ENCODE measurements at places on chromosomes 1 and 21.

- no peak for DNase-seq
Measured at GRCh38 chr1:160169553-160170399, 18.4 kb downstream of the ATP1A4 start.

GRCh38 chr1:53315046-53315445 lies 12.8 kb downstream of the LRP8 start:
- no peak for DNase-seq

GRCh38 chr1:26432793-26433192 lies 672 bp downstream of the DHDDS start:
- DNase-seq: no peak

DNA sequence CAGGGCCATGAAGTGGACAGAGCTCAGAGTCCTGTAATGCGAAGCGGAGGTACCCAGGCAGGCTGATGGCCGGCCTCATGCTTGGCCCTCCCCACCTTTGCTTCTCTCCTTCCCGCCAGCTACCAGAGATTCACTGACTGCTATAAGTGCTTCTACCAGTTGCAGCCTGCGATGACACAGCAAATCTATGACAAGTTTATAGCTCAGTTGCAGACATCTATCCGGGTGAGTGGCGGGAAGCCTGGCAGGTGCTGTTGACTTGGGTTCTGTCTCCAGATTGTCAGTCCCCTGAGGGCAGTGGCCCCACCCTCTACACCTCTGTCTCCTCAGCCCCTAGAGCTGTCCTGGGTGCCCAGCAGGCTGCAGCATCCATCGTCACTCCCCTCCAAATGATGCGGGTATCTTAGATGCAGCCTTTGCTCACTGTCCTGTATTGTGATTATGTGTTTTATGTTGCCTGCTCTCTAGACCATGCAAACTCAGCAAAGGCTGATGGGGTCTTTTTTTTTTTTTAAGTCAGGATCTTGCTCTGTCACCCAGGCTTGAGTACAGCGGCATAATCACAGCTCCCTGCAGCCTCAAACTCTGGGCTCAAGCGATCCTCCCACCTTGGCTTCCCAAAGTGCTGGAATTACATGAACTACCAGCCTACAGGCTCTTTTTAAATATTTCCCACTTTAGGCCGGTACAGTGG lies 9.6 kb upstream of the BGLAP start:
- no peak for DNase-seq

GRCh38 chr1:44719318-44719717 lies 11.7 kb downstream of the RNU5D-1 start:
- DNase-seq: no peak

GRCh38 chr1:118339400-118340124 lies 154.5 kb upstream of the SPAG17 start:
- no peak for DNase-seq

DNA sequence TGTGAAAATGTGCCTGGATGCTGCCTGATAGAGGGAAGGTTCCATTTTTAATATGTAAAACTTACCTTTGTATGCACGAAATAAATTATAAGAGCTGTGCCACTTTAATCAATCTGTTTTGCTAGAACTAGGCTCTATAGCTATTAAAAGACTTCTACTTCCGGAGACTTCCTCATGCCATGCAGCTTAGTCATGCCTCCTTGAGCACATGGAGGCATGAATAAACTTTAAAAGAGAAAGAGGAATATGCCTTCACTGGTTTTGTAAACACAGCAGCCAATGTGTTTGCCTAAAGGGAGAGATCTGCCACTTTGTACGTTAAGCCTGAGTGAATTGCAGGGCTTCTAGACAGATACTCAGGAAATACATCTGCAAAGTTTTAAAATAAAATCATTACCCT lies 604.6 kb downstream of the LRRIQ3 start:
- no peak for DNase-seq

DNA sequence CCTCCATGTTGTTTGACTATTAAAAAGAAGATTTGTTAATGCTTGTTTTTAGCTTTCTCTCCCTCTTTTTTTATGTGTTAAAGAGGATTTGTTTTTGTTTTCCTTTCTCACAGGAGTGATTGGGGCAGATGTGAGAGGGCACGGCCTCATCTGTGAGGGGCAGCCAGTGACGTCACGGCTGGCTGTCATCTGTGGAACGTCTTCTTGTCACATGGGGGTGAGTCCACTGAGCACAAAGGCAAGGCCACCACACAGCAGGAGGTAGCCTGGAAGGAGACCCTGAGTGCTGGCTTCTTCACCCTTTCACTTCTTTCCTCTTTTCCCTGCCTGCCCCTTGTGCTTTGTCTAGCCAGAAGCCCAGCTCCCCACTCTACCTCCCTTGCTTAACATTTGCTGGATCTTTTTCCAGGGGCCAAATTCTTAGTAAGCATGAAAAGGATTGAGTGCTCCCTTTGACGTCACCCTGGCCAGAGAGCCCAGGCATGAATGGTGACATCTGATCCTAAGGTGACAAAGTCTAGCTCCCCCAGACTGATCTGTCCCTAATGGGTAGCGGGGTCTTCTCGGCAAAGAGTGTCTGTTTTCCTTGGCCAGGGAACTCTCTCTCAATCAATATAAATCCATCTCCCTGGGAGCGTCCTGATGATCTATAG lies 257.2 kb downstream of the FGGY start:
- no peak for DNase-seq

DNA sequence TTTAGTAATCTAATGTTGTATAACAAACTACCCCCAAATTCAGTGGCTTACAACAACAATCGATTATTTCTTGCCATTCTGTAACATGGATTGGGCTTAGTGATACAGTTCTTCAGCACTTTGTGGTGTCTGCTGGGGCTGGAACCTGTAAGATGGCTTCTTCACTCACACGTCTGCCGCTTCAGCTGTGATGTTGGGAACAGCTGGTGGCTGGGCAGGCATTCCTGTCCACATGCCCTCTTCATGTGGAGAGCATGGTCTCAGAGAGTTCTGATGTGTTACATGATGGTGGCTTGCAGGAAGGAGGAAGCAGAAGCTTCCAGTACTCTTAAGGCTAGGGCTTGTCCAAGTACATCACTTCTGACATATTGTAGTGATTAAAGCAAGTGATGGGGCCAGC lies 276.9 kb downstream of the PTBP2 start:
- no peak for DNase-seq

DNA sequence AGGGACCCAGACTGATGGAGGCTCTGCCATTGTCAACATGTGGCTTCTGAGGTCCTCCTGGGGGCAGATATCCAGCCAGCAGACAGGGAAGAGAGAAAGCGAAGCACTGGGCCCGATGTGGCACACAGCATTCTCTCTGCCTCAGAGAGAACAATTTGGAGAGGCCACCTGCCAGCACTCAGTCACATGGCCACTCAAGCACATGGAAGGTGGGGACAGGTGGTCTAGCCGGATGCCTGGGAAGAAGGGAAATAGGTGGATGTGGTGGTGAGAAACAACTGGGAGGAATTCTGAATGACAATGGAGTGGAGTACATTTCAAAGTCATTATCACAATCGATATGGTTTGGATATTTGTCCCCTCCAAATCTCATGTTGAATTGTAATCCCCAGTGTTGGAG lies 109.0 kb downstream of the UBE2U start:
- no peak for DNase-seq

DNA sequence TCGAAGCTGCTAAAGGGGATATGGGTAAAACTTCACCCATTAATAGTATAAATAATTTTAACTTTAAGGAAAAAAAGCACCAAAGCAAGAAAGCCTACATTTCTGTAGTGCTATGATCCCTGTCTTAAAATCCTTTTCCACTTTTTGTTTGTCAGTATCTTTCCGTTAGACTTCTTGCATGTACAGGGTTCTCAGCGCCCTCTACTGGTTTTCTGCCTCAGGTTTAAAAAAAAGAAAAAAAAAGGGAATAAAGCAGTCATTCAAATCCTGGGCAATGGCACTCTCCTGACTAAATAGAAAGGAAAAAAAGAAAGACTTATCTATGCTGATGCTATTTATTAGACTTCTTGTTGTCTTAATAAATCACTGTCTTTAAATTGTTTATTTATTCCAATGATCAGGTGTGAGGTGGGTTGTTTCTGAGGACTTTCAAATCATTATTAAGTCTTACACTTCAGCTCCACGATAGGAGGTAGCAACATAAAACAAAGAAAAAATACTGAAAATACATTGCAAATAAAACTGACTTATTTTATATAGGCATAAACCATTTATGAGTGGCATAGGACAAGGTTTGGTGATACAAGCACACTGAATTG lies 475.4 kb upstream of the NR5A2 start:
- no peak for DNase-seq

GRCh38 chr1:191851799-191852595 lies 306.3 kb upstream of the RGS18 start:
- no peak for DNase-seq

GRCh38 chr1:20184997-20185833 lies 681 bp upstream of the UBXN10 start:
- no peak for DNase-seq

DNA sequence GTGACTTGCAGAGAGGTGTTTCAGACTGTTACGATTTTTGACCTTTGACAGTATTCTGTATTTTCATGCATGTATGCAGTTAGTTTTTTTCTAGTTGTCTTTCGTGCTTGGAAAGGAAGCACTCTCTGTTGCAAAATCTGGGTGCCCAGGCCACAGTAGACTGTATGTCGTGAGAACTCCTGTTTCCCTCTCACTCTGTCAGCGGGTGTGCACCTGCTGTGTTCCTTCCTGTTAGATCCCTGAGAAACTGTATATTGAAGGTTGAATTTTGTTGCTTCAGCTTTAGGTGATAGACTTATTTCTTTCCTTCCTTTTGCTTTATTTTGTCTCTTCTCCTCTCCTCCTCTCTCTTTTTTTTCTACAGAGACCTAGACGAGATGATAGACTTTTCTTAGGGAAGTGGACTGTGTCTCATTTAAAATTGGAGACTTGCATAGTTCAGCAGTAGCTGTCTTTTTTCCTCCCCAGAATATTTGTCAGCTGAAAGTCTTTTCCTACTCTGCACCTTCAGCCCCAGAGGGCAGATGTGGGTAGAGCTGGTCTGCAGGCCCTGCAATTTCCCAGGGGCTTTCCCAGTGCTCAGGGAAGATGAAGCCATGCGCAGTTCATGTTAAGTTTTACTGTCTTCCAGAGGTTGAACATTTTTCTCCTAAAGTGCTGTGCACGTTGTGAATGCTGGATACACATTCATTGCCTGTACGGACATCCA lies 1.4 kb downstream of the TRAPPC10 start:
- no peak for DNase-seq

- DNase-seq: no peak
Measured at GRCh38 chr1:20480243-20480944, 5.6 kb downstream of the CAMK2N1 start.

DNA sequence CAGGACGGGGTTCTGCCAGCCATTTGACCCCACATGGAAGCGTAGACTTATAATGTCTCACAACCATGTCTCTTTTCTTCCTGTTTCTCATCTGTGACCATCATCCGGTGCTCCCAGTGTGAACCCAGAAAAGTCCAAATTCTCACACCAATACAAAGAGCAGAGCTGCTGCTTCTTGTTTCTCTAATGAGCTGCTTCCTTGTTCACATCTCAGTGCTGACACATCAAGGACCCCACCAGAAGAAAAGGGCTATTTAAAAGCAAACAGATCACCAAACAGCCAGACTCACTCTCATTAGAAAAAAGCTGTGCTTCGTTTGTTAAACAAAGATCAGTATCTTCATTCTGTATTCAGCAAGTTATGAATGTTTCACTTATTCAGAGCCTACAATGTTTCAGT lies 835 bp upstream of the LCE1D start:
- DNase-seq: no peak

DNA sequence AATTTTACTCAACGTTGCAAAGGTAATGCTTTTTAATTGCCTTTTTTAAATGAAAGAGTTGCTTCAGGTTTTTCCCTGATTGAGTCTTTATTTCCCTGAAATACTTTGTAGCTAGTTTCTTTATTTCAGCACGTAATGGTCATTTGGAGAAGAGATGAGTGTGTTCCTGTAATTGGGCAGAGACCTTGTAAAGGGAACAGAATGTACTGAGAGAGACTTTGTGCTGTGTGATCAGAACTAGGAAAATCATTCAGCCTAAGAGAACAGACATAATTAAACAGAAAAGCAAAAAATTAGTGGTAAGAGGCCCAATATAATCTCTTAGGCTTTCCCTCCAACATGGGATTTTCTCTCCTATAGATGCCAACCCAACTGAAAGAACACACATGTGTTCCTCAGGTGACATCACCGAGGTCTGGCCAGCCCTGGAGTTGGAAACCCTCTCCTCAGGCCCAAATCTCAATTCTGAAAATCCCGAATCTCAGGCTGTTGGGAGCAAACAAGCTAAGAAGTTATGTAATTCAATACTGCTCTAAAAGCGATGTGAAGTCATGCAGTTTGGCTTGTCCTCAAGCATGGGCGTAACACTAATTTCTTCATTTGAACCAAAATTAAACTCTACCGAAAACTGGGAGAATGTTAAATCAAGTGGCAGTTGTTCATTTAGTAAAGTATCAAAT lies 102.0 kb downstream of the TGFB2 start:
- no peak for DNase-seq

DNA sequence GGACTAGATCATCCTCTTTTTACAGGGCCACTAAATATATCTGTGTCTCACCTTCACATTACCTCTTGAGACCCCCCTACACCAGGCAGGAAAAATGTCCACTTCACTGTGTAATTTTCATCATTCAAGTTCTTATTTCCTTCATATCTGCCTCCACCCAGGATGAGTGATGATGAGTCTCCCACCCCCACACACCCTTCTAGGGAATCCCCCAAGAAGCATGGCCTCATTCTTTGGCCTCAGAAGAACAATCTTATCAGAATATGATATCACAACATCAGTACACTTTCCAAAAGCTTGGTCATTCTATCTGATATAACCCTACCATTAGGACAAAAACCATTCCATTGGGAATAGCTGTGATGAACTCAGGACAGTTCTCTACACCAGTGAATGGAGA lies 170.3 kb upstream of the DUSP10 start:
- DNase-seq: no peak

DNA sequence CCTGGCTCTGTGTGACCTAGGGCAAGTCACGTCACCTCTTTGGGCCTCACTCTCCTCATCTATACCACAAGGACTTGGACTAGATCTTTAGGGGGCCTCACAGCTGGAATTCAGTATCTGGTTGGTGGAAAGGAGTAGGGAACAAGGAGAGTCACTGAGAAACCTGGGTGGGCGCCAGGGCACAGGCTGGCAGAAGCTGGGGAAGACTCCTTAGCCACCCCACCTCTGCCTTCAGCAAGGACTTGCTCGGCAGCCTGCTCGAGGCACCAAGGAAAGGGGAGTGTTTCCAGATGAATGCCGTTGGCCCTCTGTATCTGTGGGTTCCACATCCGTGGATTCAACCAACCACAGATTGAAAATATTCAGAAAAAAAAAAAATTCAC lies 1.2 kb upstream of the OPTC start:
- no peak for DNase-seq

DNA sequence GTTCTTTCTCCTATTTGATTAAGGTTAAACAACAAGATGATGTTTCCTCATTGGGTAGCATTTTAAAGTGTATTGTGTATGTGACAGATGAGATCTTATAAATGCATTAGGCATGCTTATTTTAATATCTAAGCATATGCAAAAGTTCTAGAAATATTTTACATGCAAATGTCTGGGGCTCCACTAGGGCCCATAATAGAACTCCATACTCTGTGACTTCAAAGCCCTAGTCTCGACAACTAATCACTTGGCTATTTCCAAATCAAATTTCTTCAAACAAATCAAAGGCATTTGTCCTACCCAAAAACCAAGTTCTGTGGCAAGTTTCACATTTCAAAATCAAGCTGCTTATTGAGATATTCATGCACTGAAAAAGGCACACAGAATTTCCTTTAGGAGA lies 385.6 kb upstream of the ST6GALNAC5 start:
- no peak for DNase-seq

GRCh38 chr1:8343044-8343443 lies 25.1 kb downstream of the SLC45A1 start:
- no peak for DNase-seq
